NCI-H1436 (cell line): ENCODE measurements at places on chromosomes 5 and 9.

GRCh38 chr9:89605465-89606048 is 745 bp downstream of the GADD45G start:
- no peak for DNase-seq

- DNase-seq = no peak
Observed at GRCh38 chr5:98489021-98489420, 284.4 kb upstream of the RGMB start.

DNA sequence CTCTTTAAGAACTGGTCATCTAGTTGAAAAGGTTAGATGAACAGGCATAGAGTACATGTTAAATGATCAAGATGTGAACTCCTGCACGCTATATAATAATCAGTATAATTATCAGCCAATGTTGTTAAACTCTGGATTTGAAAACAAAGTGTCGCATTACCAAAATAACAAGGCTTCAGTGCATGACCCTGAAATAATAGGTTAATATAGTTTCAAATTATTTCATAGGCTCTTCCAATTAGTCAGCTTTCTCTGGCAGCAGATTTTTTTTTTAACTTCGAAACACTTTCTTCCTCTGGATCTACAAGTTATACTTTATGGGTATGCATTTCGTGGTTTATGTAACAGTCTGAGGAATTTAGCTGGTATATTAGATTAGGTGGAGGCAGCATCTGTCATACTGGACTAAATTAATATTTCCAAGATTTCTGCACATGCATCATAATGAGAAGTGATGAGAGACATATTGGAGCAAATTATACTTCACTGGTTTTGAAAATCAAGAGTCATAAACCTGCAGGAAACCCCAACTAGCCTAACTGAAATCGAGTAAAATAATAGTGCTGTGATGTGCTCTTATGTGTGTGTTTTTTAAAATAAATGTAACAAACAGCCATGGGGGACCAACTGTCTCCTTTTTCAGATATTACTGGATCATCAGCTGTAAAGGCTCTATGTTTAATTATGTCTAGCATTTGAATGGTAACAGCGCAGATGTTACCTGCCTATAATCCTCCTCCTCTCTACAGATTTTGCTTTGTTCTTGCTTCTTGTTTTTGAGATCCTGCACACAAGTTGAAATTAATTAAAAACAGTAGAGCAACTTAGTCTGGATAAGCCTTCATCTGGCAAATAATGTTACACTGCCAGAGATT is 85.9 kb upstream of the CKMT2 start:
- no peak for DNase-seq

DNA sequence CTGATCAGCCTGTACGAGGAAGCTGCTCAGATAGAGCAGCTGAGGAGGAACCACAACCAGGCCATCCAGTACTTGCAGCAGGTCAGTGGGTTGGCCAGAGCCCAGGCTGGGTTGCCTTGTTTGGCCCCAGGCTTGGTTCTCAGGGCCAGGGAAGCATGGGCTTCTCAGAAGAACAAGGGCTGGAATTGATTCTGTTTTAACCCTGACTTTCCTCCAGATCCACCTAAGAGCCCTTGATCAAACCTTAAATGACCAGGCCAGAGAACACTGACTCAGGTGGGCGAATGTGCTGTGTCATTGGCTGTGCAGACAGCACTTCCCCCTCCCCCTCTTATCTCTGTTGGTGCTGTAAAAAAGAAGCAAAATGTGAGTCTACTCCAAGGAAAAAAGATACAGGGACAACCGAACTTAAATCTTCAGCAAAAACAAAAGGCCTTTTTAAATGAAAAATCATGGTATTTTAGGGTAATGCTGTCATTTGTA is 28.1 kb downstream of the TTC23L start:
- DNase-seq = no peak

DNA sequence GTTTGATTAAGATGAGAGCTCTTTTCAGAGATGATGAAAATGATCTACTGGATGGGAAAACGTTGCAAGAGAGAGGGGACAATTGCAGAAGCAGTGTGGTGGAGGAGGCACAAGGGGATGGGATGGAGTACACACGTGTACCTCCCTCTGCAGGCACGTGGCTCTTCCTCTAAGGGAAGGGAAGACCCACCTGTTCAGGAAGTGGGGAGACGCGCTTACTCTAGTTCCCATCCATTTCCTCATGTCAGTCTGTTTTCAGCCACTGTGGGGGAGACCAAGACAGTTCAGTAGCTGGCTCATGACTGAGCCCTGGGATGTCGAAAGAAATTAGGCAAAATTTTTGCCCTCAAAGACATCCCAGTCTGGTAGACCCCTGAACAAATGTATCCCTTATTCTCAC is 619.2 kb upstream of the CLINT1 start:
- DNase-seq = no peak

GRCh38 chr5:112227911-112228631 is 191.0 kb downstream of the EPB41L4A start:
- no peak for DNase-seq

- DNase-seq = no peak
Observed at GRCh38 chr9:104769655-104770054, 5.7 kb downstream of the NIPSNAP3B start.

DNA sequence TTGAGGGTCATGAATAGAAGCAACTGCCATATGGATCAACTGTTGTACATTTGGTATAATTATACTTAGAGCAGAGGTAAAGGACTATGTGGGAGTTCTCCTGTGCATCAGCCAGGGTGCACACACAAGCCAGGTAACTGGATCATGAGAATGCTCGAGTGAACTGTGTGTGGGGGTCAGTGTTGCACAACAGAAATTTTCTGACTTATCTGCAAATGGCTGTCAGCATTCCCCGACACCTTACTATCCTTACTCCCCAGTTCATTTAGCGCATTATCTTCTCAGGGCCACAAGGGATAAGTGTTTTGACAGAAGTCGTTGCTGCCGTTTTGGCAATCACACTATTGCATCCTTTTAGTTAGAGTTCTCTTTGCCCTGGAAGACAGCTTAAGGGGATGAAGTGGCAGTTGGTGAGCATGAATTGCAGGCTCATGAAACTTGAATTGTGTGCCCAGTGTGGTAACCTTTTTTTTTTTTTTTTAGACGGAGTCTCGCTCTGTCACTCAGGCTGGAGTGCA is 1.7 kb downstream of the CANX start:
- no peak for DNase-seq

DNA sequence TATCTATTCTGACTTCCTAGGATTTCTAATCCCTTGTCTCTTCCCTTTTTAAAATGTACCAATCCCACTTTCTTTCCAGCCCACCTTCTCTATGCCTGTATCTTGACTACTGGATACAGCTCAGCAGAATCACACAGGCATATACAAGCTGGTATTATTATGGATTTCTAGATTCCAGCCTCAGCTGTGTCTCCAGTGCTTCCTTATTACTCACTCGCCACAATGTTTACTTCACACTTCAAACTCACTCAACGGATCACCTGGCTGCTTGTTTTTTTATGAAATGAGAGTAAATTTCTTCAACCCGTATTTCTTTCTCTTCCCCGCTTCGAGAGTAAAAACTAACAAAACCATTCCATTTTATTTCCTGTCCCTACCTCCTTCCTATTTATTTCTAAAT is 38.8 kb downstream of the CWC27 start:
- no peak for DNase-seq

- DNase-seq = no peak
Observed at GRCh38 chr9:91342575-91342974, 19.1 kb downstream of the AUH start.

- DNase-seq = no peak
Observed at GRCh38 chr5:51159164-51159563, 224.1 kb upstream of the ISL1 start.

- DNase-seq = no peak
Observed at GRCh38 chr9:107973451-107973850, 483.9 kb upstream of the KLF4 start.

GRCh38 chr5:43063721-43064171 is 23.6 kb upstream of the ANXA2R start:
- no peak for DNase-seq

DNA sequence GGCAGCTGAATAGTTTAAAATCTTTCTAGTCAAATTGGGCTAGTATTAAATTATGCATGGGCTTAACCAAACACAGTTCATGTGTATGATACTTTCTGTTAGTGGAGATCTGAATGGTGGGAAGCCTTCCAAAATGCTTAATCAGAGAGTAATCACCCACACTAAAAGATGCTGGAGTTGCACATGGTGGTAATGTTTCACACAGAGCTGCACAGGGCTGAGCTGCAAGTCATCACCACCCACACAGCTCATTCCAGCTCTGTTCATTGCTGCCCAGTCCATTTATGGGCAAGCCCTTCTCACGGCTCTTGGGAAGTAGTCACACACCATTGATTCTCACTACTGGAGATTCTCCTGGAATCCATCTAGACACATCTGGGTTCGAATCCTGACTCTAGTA is 351.5 kb upstream of the KCNN2 start:
- no peak for DNase-seq

- no peak for DNase-seq
Observed at GRCh38 chr9:35232867-35233544, 71.2 kb downstream of the UNC13B start.

DNA sequence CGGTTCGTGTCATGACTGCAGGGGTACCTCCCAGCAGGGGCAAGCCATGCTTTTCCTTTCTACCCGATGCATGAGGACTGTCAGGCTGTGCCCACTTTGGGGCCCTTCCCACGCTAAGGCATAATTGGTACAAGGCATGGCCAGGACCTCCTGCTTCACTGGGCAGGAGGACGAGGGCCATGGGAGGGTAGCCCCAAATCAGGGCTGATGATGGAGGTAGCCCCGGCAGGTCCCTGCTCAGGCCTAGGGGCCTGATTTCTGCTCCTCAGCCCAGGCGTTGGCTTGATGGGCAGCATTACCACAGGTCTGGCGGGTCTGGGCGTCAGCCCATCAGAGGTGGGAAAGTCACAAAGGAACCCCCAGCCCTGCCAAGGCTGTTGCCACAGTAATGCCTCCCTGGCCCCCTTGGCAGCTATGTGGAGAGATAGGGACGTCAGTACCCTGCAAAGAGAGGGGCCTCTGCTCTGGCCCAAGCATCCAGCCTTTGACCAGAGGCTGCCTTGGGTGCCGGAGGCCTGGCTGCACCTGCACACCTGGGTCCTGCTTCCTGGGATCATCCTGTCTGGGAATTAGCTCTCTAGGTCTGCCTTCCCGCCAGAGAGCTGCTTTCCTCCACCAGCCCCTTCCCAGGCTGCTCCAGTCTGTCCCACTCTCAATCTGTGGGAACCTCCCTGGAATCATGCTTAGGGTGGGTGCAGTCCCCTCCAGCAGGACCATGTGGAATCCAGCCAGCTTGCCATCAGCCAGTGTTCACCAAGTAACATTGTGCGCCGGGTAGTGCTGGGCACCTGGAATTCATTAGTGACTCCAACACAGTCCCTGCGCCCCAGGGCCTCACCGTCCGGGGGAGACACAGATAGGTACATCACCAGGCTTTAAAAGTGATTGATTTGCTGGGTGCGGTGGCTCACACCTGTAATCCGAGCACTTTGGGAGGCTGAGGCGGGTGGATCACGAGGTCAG is 15.4 kb downstream of the TSPAN17 start:
- no peak for DNase-seq

DNA sequence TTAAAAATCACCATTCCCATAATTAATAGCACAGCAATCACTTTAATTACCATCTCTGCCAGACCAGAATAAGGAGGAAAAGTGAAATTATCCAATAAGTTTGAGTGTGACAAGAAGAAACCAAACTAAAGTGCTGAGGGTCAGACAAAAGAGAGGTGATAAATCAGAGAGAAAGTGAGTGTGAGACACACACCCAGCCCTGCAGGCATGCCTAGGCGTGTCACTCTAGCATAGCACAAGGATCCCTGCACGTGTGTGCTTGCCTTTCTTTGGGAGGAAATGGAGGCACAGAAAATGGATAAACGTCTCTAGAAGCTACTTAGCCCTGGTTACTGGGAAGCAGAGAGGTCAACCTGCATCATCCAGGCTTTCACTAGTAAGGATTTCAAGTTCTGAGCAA is 56.2 kb downstream of the SEMA6A start:
- no peak for DNase-seq

DNA sequence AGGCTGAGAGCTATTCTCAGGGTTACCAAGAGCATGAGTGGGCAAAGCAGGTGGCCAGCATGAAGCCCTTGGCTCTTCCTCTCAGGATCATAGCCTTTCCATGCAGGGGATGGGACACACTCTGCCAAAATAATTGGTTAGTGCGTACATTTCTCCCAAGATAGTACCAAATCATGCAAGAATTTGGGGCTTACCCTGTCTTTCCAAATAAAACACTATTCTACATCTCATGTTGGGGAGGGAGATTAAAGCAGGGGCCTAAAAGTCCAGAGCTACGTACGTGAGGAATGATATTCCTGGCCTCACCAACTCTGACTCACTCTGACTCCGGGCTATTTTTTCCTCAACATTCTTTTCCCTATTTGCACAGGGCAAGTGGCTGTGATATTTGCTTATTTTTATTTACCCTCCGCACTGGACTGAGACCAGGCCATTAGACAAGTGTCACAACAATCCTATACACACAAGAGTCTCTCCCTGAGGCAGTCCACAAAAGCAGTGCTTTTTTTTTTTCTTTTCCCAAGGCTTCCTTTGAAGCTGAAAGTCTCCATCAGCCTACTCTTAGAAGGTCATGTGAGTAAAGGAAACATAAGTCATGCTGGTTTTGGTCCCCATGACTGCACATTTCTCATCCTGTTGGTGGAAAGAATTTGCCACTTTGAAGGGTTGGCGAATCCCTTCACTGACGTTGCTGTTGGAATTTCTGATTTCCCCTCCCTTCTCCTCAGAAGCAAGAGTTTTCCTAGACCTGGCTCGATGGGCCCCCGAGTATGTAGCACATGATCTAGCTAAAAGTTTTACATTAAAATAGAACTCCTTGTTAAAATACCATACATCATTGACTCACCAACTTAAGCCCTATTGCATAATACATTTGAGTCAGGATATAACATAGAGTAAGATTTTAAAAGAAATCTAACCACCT is 40.0 kb downstream of the TMEM252 start:
- DNase-seq = no peak

DNA sequence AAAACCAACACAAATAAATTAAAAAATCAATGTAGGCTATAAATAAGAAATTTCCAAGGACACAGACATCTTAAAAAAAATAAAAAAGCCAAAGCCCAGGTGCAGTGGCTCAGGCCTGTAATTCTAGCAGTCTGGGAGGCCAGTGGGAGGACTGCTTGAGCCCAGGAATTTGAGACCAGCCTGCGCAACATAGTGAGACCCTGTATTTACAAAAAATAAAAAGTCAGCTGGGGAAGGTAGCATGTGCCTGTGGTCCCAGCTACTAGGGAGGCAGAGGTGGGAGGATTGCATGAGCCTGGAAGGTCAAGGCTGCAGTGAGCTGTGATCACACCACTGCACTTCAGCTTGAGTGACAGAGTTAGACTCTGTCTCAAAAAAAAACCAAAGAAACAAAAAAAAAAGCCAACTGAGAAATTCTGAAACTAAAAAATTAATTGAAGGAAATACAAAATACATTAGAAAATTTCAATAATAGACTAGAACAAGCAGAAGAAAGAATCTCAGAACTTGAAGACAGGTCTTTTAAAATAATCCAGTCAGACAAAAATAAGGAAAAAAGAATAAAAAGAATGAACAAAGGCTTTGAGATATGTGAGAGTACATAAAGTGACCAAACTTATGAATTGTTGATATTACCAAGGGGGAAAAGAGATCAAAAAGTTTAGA is 149.5 kb upstream of the PANK3 start:
- no peak for DNase-seq
